ENCODE measurements at places on chromosomes 11 and 22.

GRCh38 chr22:32776397-32776796, 25.1 kb upstream of the TIMP3 start:
- DNase-seq: no peak

DNA sequence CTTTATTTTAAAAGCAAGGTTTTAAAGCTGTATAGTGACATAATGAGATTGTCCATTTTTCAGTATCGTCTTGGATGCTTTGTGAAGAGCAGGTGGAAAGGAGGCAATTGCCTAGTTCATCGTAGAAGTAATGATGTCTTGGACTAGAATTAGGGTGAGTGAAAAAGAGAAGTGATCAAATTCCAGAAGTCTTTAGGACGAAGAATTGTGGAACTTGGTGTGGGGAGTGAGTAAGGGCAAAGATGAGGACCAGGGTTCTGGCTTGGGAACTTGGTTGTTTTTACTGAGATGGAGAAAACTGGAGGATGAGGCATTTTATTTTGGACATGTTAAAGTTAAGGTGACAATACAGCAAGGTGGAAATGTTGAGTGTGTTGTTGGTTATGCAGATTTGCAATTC, 1.2 kb downstream of the ILK start:
- no peak for DNase-seq

DNA sequence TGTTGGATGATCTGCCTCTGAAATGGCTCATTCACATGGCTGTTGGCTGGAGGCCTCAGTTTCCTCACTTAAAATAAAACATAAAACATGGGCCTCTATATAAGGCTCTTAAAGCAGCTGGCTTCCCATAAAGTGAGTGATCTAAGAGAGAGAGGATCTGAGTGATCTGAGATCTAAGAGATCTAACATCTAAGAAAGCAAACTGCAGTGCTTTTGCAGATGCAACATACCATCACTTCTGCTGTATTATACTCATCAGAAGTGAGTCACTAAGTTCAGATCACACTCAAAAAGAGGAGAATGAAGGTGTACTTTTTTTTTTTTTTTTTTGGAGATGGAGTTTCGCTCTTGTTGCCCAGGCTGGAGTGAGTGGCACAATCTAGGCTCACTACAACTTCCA, 18.1 kb upstream of the HSPA8 start:
- no peak for DNase-seq

DNA sequence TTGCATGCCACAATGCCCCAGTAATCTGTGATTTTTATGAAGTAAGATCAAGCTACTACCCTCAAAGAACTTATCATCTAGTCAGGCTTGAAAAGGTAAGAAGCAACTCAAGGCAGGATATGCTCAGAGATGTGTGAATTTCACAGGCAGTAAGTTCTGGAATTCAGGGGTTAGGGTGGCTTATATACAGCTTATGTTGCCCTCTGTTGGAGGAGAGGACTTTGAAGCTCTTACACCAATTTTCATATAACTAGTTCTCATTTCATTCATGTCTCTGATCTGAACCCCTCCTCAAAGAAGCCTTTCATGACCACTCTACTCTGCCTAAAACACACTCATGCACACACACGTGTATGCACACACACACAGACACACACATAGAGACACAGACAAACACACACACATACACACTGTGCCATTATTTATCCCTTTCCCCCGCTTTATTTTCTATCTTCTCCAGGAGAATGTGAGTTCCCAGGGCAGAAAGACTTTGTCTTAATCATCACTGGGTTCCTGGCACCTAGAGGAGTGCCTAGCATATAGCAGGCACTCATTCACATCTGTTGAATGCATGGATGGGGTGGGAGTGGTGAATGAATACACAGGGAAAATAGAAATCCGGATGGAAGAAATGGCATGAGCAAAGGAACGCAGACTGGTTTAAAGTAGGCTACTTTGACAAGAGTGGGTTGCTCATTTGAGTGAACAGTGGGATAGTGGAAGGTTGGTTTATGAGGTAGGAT, 220.7 kb upstream of the ZBED5 start:
- no peak for DNase-seq

GRCh38 chr11:63459586-63459985, 31.4 kb downstream of the PLAAT5 start:
- no peak for DNase-seq

DNA sequence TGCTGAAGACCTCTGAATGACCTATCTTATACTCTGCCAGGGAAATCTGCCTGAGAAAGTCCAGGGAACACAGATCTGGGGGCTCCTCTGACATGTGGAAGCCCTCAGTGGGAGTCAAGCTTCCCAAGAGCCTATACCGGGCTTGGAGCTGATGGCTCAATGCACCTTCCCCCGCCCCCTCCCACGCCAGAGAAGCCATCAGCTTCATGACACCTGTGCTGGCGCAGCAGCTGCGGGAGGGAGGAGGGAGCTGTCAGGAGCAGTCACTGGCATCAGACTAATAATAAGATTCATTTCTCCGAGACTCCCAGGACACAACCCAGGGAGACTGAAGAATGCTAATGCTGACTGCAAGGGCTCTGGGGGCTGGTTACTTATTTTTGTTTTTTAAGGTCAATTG, 47.8 kb downstream of the SPATA19 start:
- no peak for DNase-seq

GRCh38 chr11:61532134-61533038, 23.8 kb downstream of the LRRC10B start:
- no peak for DNase-seq
